ENCODE measurements at places on chromosomes 7 and 10.

DNA sequence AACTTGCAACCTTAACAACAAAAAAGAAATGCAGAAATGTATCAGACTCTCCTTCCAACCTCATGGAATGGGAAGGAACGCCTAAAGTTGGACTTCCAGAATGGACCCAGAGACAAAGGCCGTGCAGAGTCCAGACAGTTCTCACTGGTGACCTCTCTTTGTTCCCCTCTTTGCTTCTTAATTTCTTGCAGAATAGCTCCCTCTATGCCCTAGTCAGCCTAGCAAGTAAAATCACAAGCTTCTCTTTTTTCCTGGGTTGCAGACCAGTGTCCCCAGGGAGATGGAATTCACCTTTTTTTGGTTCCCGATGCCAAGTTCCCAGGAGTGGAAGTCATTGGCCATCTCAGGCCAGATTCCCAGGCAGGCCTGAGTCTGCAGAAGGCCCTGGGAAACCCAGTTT is 278.0 kb downstream of the CCSER2 start:
- DNase-seq = no peak

GRCh38 chr10:62541811-62542210 is 167.6 kb downstream of the ZNF365 start:
- DNase-seq = no peak

DNA sequence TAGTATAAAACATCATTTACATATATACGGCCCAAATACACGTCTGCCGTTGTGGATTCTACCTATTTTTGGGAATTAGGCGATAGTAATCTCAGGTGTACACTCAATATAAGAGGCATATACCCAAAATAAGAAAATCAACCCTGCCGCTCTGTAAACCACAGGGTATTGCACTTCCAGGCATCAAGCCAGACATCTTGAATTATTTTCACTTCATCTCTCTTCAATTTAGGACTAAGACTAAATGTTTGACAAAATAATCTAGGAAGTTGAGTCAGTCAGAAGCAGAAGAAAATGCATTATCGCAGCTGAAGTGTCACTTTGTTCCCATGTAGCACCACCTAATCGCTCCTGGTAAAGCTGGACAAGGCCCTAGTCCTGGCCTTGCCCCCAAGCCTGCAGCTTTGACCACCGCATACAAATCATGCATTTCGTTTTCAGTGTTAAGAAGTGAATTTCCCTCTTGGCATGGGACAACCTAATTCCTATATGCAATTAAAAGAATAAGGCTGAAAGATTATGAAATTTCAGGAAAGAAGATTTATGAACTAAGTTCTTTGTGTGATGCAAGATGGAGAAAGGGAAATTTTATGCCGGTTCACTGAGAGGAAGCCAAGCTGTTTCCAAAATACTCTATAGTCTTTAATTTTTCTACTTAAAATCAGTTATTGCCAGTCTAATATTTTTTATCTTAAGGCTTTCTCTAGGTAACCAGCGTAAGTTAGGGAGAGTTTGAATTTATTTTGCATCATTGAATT is 26.0 kb downstream of the CABCOCO1 start:
- no peak for DNase-seq

DNA sequence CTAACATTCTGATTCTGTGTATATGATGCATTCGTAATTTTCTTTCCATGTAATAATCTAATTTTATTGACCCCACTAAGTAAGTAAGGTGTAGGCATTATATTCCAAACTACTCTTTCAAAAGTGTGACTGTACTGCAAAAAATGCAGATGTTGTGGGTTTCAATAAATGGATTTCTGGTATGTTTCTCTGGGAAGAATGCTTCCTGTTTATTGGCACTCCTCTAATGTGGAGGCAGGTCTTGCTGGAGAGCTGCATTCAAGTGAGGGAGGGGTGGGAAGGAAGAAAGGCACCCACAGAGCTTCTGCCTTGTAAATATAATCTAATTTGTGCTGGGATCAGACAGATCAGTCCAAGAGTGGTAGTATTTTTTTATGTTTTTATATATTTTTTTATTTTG is 23.9 kb downstream of the ST7 start:
- DNase-seq = no peak

DNA sequence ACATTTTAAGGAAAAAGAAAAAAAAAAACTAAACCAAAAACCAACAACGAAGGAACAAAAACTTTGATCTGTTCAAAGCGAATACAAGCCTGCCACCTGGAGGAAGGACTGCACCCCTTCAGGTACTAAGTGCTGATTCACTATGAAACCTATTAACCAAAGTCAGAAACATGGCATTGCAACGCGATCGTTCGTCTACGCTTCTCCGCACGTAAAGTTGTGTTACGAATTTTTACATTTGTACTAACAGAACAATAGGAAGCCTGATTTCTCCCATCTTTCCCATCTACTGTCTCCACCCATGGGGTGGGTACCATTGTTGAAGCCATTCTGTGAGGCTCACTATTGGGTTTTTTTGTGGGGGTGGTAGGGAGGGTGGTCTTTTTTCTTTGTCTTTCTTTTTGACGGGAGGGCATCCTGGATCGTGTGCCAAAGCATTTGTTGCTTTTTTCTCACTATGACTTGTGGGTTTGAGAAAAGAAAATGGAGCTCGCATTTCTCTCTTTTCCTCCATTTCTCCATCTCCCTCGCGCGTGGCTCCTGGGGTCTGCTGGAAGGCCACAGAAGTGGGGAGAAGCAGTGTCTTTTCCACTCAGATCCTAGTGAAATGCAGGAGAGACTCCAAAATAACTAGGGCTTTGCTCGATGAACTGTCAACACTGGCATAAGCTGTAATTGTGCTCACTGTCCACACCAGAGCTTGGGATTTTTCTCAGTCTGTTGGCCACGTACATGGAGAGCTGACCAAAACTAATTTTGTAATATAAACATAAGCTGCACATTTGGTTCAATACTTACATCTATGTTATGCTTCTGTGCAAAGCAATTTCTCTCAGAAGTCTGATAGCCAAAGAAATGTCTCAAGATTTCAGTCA is 100.9 kb upstream of the YAE1 start:
- DNase-seq = peak; percentile 14

DNA sequence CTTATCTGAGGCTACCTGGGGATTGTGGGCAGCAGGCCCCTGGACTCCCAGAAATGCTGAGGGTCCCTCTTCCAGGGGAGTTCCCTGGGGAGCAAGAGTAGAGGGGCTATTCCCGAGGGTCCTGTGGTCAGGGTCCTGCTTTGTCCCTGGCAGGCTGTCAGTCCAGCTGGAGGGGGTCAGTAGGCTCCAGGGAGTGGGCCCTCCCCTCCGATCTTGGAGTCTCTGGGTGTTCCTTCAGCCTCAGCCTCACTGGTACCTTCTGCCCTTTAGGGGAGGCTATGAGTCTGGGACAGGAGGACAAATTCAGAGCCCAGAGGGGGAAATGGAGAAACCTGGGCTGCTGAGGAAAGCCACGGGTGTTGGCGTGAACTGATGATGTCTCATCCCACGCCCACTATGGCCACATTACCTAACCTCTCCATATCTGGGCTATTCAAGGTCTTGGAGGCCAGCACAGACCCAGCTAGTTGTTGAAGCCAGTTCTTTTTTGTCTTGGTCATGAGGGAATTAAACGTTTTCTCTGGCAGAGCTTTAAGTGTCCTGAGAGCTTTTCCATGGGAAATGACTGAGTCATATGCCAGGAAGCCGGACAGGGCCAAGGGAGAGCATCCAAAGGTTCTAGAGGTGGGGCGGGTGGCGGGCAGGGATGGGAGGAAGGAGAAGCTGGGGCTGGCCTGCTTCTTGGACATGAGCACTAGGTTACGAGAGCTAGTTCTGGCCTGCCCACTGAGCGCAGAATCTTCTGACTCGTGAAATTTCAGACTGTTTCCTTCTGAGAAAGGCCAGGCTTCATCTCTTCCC is 6.2 kb downstream of the CALHM2 start:
- no peak for DNase-seq

GRCh38 chr7:69609541-69610373 is 11.5 kb downstream of the AUTS2 start:
- DNase-seq = no peak

DNA sequence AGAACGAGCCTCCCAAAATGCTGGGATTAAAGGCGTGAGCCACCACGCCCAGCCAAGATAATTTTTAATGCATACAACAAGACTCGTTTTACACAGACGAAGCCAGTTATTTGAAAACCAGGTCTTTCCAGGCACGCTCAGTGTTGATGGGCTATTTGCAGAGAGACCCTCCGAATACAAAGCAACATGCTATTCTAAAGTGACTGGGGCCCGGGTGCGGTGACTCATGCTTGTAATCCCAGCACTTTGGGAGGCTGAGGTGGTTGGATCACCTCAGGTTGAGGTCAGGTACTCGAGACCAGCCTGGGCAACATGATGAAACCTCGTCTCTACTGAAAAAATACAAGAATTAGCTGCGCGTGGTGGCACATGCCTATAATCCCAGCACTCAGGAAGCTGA is 795 bp upstream of the AZGP1 start:
- no peak for DNase-seq

DNA sequence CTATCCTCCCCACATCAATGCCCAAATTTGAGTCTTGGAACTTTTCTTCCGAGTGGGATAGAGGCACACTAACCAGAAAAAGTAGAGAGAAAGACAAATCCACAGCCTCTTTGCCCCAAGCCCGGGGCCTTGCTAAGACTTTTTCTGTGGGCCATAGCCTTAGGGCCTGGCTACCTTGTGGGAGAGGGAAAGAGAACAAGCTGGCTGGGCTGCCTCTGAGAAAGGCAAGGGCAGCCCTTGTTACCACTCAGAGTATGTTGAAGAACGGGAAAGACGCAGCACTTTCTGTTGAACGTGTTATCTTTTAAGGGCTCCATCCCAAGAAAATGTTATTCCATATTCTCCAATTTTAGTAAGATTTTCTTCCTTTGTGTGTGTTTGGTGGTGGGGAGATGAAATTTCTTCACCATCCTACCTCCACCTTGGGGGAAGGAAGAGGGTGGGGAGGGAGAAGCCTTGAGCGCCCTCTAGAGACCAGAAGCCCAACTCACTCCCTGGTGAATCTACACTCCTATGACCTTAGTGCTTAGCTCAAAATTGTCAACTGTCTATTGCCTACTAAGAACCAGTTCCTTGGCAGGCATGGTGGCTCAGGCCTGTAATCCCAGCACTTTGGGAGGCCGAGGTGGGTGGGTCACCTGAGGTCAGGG is 3.9 kb upstream of the NRF1 start:
- no peak for DNase-seq

GRCh38 chr7:129108581-129108980 is 35.9 kb upstream of the TSPAN33 start:
- no peak for DNase-seq

DNA sequence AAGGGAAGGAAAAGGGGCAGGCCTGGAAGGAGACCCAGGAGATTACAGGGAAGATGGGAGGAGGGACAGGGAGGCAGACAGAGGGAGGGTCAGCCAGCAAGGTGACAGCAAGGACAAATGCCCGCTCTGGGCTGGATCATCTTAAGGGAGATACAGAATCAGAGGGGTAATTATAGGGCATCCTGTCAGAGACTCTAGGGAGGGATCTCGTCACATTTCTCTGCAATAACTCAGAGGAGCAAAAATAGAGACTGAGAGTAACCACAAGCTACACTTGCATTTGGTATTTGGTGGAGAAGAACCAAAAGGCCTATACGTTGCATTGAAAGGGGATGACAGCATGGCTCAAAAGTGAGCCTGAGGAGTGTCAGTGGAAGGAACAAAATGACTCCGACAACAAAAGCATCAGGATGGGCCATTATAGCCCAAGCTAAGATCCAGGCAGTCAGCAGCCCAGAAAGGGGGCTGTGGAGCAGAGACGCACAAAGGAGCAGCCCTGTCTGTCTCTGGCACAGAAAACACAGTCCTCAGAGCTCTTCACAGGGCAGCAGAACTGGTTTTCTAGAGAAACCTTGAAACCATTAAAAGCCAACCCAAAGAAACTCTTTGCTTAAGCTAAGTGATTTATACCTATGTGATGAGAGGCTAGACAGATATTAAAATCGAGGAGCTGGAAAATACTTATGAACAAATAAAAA is 430.2 kb upstream of the VSTM2A start:
- DNase-seq = no peak

GRCh38 chr7:1372671-1373379 is 86.4 kb downstream of the MICALL2 start:
- DNase-seq = no peak

- no peak for DNase-seq
These were observed 280.5 kb downstream of the KIF20B start for GRCh38 chr10:89981891-89982290.

GRCh38 chr10:127853868-127854768 is 38.6 kb downstream of the CLRN3 start:
- peak; percentile 61 for DNase-seq

- DNase-seq = no peak
These were observed 78.9 kb downstream of the SVIL start for GRCh38 chr10:29555746-29556481.

DNA sequence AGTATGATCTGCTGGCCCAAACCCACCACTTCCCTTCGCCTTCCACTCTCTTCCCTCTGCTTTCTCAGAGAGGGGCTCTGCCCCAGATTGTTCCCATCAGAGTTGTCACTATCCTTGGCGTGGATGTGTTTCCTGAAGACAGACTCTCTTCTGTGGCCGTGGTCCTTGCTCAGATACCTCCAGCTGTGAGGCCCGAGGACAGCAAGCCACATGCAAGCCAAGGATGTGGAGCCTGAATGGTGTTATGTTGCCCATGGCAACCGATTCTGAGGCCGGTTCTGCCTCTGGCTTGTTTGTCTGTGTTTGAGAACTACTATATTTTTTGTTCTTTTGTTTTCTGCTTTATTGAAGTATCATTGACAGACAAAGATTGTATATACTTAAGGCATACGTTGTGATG is 247.4 kb upstream of the PODXL start:
- DNase-seq = no peak

- no peak for DNase-seq
These were observed 78.1 kb upstream of the PHYHIPL start for GRCh38 chr10:59098387-59098786.

DNA sequence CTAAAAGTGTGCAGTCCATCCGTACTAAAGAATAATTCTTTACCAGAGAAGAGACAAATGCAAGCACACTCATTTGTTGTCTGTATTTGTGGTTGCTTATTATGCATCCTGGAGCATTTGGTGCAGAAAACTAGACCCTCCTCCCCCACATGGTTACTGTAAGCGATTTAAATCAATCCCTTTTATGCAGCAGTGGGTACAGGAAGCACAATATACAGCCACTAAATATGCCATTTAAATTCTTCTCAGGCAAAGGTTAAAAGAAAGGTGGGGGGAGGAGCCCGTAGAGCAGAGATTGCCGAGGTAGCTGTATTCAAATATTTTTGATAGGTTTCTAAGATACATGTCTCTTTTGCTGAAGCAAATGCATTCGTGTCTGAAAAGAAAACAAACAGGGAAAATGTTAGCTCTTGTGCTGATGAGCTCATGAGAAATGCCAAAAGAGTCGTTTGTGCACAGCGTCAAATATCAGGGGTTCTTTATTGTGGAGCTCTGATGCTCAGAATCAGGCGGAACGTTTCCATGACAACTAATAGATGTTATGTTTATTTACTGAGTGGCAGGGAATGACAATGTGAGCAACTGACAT is 131.3 kb upstream of the NPVF start:
- DNase-seq = no peak

Measured in substantia nigra (tissue), 51 donors.